Stimulated activated CD4-positive, alpha-beta T cell treated with anti-CD3 and anti-CD28 coated beads, Interleukin-1b, Interleukin-23, amount 100 ng/mL, for 48 hours (primary cell): ENCODE measurements at places on chromosomes 13 and 19.

GRCh38 chr13:20669162-20669561 lies 34.3 kb upstream of the IL17D start:
- no peak for DNase-seq

- no peak for DNase-seq
These were observed 31.7 kb downstream of the GPX4 start for GRCh38 chr19:1135454-1135853.

DNA sequence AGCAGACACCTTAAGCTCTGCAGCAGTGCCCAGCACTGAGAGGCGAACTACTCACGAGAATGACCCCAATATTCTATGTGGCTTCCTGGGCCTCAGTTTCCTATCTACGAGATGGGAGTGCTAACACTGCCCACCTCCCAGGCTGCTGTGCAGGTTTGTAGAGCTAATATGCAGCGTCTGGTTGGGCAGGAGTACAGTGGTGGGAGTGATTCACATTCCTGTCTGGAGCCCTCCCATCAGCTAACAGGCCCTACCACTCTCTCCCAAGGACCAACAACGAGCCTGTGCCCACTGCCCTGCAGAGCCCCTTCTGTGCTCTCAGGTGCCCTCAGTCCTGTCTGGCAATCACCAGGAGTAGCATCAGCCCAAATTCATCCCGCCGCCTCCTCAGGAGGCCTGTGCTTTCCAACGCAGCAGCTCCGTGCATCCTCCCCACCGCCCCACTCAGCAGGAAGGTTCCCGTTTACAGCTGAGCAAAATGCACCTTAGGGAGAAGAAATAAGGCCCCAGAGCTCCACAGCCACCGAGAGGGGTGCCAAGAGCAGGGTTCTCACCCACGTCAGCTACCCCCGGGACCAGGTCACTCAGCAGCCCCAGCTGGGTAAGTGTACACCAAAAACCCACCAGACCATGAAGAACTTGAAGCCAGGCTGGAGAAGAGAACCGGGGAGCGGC lies 6.6 kb downstream of the AKT2 start:
- DNase-seq = no peak

GRCh38 chr13:46521921-46522747 lies 30.8 kb upstream of the LRCH1 start:
- no peak for DNase-seq

GRCh38 chr13:51006067-51006845 lies 96.7 kb downstream of the RNASEH2B start:
- no peak for DNase-seq

- DNase-seq = peak; percentile 90
These were observed 10.4 kb upstream of the JUND start for GRCh38 chr19:18291590-18292461.

- DNase-seq = no peak
These were observed 4.0 kb upstream of the PCDH8 start for GRCh38 chr13:52852444-52852843.

DNA sequence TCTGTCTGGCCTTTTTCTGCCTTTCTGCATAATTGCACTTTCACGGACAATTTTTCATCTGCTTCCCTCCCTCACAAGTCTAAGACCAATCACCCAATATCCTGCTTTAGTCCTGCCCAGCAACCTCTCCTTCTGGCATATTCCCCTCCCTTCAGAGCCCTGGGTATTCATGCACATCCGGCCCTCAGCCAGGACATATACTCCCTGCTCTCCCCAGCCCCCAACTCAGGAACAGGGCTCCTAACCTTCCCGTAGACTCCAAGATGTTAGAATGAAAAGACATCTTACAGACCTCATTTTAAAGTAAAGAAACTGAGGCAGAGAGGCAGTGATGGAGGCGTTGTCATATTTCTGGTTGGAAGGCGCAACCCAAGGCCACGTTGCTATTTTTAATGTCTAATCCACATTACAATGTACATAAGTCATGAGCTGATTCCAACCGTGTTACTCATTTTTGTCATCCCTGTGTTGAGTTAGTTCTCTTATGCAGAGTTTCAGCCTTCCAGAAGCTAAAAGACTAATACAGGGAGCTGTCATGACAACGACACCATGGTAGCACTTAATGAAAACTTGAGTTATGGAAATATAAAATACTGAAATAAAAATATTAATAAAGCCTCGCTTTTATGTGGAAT lies 209.2 kb downstream of the TSHZ3 start:
- DNase-seq = no peak

DNA sequence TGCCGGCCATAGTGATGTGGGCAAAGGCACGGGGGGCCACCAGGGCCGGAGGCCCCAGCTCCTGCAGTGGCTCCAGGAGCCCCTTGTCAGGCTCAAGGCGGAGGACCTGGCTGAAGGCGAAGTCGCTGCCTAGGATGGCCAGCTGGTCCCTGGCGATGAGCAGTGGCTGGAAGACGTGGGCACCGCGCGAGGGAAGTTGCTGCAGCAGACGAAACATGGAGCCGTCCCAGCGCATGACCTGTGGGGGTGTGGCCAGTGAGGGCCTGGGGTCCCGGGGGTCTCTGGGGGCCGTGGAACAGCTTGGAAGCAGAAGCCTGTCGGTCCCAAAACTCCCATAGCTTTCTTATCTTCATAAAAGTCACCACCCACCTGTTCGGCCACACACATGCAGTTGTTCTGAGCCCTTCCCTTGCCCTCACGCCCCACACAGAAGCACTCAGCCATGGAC lies 9.6 kb downstream of the LGI4 start:
- DNase-seq = no peak

DNA sequence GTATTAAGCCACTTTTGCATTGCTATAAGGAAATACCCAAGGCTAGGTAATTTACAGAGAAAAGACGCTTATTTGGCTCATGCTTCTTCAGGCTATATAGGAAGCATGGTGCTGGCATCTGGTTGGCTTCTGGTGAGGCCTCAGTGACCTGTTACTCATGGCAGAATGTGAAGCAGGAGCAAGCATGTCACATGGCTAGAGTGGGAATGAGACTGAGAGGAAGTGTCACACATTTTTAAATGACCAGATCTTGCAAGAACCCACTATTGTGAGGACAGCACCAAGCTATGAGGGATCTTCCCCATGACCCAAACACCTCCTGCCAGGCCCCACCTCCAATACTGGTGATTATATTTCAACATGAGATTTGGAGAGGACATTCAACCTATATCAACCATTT lies 25.7 kb upstream of the IGFL4 start:
- DNase-seq = no peak

- no peak for DNase-seq
These were observed 39.6 kb upstream of the CYP4F8 start for GRCh38 chr19:15575406-15575805.

DNA sequence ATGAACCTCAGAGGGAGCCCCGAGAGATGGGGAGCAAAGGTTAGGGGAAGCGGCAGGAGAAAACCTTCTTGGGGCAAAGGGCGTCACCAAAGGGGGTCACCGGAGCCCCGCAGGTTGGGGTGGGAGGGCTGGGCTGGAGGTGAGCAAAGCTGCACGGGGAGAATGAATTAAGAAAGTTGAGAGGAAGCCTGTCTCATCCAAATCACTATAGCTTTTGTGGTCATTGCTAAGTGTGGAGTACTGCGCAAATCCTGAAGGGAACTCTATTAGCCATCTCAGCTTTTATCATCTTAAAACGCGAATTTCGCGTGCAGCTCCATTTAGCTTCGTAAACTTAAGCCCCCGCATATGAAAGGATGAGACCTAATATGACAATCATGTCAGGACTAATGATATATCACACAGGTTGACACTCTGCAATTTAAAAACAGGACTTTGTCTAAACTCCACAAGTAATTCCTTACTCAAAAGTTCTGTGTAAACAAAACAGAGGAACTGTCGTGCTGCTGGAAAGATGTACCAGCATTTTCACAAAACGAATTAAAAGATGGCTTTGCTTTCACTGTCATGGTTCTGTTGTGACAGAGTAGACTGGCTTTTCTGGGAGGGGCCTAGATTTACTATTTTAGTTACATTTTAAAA lies 631 bp downstream of the LACC1 start:
- DNase-seq = no peak

DNA sequence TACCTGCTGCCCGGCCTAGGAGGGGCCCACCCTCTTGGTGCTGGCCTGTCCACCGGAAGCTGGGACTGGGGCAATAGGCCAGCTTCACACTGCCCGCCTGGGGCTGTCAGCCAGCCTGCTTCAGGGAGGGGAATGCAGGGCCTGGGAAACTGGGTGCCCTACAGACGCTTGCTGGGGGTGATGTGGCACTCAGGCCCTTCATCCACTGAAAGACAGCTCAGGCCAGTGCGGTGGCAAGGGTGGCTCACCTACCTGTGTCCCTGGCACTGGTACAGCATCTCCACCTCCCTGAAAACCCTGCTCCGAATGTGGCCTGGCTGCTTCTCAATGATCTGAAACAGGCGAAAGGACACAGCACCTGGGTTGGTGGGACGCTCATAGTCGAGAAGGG lies 7.8 kb downstream of the MKNK2 start:
- DNase-seq = no peak

GRCh38 chr13:24035411-24035810 lies 125.1 kb upstream of the SPATA13 start:
- no peak for DNase-seq

DNA sequence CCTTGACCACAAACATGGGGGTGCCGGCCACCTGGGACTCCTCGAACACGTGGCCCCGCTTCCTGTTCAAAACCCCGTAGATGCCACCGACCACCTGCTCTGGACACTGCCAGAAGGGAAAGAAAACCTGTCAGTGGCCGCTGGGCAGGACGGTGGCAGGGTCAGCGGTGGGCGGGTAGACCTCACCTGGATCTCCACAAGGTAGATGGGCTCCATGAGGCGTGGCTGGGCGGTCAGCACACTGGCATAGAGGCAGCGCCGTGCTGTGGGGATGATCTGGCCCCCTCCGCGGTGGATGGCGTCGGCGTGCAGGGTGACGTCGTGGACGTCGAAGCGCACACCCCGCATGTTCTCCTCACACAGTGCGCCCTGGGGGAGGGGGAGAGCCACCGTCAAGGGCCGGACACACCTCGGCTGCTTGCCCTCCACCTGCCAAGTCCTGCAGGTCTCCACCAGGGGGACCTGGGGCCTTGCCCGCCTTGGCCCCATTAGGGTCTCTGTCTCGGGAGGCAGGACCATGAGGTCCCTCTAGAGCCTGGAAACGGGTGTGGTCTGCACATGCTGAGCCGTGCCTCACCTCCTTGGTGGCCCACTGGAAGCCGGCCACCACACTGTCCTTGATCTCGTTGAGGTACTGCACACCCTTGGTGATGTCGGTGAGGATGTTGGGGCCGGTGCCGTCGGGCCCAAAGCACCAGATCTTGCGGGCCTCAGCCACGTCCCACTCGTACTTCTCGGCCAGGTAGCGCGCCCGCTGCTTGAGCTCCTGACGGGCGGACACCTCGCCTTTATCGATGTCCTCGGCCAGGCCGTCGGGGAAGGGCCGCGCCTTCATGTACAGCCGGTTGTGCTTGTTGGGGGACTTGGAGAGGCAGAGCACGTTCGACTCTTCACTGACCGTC lies 6.6 kb upstream of the DAPK3 start:
- DNase-seq = no peak

GRCh38 chr19:6087074-6087571 lies 23.2 kb downstream of the RFX2 start:
- no peak for DNase-seq

DNA sequence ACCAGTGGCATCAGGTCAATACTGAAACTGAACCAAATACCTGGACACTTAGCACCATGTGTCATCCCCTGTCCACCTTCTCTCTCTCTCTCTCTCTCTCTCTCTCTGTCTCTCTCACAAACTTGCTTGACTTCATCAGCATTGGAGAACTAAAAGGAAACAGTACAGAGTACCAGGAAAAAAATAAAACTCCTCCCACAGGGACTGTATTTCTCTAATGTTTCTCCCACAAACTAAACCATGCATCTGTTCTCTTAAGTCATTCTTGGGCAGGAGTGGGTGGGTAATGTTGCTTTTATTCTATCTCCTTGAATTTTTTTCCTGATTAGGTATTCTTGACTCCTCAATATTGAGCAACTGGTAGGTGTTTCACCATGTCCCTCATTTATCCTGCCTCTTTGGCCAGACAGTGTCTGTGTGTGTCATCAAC lies 112.9 kb upstream of the CACNA1A start:
- DNase-seq = no peak

- DNase-seq = no peak
These were observed 534 bp upstream of the HPN start for GRCh38 chr19:35040826-35041547.

DNA sequence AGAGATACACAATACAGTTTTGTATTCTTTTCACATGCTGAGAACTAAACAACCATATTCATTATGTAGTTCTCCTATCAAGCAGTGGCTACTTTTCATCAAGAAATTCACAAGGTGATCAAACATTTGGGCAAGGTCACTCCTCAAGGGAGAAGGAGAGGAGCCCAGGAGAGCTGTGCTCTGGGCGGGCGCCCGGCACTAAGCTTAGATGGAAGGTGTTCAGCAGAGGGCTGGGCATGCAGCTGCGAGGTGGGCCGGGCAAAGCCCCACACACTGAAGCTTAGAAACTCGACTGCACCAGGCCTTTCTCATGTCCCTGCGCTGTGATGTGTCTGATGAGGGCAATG lies 30.4 kb upstream of the SPACA7 start:
- DNase-seq = no peak

DNA sequence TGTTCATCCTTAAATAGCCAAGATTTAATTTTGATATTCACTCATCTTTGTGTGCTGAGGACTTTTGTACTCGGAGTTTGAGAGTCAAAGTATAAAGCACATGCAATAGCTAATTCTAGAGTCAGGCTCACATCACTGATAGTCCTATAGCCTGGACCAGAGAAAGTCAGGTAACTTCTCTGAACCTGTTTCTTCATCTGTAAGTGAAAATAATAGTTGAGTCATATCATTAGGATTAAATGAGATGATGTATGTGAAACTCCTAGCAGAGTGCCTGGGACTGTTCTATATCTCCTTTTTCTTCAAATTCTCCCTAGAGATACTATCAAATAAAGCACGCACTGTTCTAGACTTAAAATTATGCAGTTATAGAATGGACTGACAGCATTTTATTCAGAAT lies 9.0 kb downstream of the CHAMP1 start:
- DNase-seq = no peak

DNA sequence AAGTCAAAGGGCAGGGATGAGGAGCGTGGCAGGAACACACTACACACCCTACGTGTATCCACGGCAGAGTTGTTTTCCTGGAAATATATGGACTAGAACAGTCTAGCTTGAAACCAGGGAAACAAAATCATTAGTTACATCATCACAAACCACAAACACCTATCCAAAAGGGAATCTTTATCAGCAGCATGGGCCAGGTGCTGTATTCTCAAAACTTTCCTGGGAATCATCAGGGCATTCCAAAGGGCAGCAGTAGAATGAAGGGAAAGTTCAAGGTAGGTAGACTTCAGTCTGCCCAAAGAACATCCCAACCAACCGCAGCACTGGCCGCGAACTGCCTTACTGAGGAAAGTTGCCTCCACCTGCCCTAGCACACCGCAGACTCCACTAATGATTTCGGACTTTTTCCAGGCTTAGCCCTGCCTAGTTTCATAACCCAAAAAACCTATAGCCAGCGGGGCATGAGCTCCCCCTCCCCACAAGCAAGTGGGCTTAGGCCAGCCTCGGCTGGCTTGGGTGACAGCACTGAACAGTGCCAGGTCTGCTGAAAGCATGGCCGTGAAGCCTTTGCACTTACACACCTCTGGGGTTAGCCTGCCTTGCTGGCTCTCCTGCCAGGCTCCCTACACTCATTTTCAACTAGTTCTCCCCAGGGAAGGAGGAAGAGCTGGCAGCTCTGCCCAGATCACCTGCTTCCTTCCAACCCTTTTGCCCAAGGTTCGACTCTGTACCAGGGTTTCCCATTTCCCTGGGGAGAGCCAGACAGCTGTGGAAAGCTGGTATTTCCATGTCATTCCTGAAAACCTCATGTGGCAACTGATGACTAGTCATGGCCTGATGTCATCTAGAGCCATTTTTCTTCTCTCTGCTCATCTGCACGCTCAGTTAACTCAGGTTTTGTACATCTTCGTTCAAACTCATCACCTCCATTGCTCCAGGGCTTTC lies 77.3 kb upstream of the UBAC2 start:
- no peak for DNase-seq
